Adipocyte (in vitro differentiated cells): ENCODE measurements at places on chromosomes 4 and X.
A peak's percentile ranks its signal among the peaks of the same experiment; 100 is the strongest.

DNA sequence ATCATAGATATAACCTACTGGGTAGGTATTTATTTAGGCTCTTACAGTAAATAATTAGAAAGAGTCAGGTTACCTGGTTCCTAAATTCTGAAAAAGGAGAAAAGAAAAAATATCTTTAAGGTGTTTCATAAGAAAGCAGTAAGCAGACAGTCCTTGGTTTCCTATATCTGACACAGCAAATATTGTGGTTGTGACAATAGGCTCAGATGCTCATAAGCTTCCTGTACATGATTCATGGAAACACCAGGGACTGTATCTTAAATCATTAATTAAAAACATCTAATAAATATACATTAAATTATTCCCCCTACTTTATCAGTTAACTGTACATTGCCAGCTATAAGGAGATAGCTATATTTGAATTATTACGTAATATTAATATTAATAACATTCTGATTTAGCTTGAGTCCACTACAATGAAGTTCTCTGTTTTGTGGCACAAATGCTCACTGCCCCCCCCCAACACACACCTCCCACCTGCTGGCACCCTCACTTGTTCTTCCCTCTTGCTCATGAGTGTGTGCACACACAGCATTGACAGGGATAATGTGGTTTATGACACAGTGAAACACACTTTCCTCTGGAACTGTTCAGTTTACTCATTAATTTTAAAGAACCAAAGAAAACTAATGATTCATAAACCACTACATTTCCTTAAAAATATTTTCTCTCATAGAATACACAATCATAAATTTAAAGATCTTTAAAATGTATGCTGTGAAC lies 187.4 kb downstream of the NR3C2 start:
- DNase-seq: no peak

DNA sequence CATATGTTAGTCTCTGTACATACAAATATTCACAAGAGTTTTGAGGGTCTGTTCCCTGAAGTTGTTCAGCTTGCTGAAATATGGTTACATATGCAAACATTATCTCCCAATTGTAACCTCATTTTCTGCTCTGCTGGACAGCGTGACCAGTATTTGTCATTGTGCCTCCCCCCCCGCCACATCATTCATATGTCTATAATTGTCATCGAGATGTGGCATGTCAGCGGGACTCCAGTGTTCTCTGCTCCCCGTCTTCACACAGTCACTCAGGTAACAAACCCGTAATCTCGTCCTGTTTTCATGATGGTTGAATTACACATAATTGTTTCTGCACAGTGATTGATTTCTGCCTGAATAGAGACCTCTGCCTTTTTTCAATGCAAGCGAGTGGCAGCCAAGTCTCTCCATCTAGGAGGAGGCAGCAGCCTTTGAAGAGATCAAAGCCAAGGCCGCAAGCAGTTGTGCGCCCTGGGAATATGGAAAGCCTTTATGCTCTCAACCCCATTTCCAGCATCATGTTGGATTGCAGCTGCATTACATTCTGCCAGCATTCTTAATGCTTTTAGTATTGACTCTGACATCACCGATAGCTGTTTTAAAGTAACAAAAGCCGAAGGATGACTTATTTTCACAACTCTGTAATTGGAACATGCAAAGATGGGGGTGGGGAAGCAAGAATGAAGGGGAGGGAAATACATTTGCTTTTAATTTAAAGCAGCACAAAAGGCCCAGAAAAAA lies 27.4 kb downstream of the LEF1 start:
- peak; percentile 19 for DNase-seq

- DNase-seq: no peak
These were observed 57.4 kb upstream of the MSN start for GRCh38 chrX:65610040-65610439.

GRCh38 chr4:61245069-61245714 lies 45.1 kb downstream of the ADGRL3 start:
- no peak for DNase-seq

DNA sequence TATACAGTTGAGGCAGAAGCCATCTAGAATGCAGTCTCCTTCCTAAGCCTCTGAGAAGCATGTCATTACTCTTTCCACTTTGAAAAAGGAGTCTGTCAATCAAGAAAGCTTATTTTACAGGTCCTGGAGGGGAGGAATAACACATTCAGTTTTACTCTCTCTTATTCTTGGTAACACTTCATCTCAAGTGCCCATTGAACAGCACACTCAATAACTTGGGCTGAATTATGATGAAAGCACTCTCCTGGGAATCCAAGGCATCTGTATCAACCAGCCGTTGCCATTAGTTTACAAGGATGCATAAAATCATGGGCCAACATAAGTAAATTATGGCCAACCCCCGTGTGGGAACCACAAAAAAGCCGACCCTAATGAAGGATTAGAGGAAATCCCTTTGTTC lies 282.4 kb downstream of the C4orf33 start:
- DNase-seq: no peak

DNA sequence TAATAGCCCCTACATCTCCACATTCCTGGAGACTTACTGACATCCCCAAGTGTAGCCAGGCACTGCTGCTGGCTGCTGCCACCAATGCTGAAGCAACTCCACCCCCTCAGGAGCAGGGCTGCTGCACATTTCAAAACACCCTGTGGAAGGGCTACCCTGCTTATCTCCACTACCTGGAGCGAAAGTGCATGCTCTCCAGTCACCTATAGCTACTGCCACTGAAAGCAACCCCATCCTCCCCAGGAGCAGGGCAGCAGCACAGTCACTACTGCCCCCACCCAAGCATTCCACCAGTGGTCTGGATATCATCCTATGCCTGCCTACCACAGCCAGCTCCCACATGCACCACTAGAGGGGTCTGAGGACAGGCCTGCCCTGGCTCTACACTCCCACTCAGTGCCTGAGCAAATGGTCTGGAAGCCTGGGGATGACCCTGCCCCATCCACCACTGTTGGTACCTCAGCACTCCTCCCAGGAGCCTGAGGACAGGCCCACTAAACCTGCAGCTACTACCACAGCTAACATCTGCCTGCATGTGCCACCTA lies 55.3 kb downstream of the MANBA start:
- DNase-seq: no peak

- no peak for DNase-seq
These were observed 291.4 kb upstream of the IGFBP7 start for GRCh38 chr4:57401586-57401985.

- no peak for DNase-seq
These were observed 8.5 kb downstream of the CD40LG start for GRCh38 chrX:136656361-136656964.

- no peak for DNase-seq
These were observed at the start of gene AKAP14 for GRCh38 chrX:119895843-119896326. Gene AKAP14 (plus strand): TSS chrX:119895893. CDS start chrX:119903224, 7,331 bp downstream.

GRCh38 chr4:147923854-147924253 lies 192.0 kb downstream of the ARHGAP10 start:
- no peak for DNase-seq
